Skeletal muscle cell (primary cell): ENCODE measurements at places on chromosomes 12 and 14.
A peak's percentile ranks its signal among the peaks of the same experiment; 100 is the strongest.

GRCh38 chr12:48164451-48164850 lies 7.1 kb upstream of the ASB8 start:
- DNase-seq = no peak

GRCh38 chr12:54172168-54172567 lies 16.6 kb downstream of the SMUG1 start:
- DNase-seq = no peak

- DNase-seq = no peak
These were observed 43.7 kb upstream of the ATP2B1 start for GRCh38 chr12:89752341-89752740.

DNA sequence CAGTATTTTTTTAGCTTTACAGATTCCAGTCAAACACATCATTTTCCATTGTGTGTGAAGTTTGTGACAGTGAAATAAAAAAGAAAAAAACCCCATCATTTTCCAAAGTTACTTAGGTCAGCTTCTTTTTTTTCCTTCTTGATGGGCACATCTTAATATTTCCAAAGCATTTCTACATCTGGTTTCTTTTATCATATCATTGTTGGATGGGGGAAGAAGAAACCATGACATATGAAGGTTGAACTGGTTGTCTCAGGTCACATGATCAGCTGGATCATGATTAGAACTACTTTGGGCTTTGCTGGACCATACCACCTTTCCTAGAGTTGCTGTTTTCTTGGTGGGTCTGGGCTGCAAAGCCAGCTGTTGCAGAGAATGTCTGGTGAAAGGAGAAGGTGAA lies 59.8 kb downstream of the FOS start:
- DNase-seq = no peak

DNA sequence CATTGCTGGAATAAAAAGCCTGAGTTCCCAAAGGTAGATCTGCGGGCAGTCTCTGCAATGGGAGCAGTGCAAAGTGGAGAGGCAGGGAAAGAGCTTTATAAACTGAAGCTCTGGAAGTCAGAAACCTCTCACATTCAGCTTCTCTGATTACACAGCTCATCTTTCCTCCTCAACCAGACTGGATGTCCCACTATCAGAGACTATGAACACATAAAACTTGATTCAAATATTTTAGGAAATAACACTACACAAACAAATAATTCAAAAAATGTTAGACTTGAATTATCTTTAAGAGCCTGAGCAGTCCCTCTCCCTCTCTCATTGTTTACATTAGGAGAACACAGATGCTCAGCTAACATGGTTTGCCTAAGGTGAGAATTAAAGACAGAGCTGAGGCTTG lies 72.9 kb downstream of the DENND5B start:
- DNase-seq = no peak

DNA sequence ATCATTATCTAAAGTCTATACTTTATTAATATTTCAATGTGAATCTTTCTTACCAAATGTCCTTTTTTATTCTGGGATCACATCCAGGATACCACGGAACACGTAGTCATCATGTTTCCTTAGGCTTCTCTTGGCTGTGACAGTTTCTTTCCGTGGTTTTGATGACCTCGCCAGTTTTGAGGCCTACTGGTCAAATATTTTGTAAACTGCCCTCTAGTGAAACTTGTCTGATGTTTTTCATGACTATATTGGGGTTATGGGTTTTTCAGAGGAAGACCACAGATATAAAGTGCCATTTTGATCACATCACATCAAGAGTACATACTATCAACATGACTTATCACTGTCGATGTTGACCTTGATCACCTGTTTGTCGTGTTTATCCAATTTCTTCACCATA lies 14.1 kb upstream of the SERPINA6 start:
- DNase-seq = no peak

GRCh38 chr12:130856088-130856487 lies 15.8 kb upstream of the RAN start:
- no peak for DNase-seq

- DNase-seq = no peak
These were observed 115.4 kb downstream of the DUSP6 start for GRCh38 chr12:89236748-89237383.

GRCh38 chr14:58643366-58643765 lies 5.6 kb downstream of the DACT1 start:
- no peak for DNase-seq

DNA sequence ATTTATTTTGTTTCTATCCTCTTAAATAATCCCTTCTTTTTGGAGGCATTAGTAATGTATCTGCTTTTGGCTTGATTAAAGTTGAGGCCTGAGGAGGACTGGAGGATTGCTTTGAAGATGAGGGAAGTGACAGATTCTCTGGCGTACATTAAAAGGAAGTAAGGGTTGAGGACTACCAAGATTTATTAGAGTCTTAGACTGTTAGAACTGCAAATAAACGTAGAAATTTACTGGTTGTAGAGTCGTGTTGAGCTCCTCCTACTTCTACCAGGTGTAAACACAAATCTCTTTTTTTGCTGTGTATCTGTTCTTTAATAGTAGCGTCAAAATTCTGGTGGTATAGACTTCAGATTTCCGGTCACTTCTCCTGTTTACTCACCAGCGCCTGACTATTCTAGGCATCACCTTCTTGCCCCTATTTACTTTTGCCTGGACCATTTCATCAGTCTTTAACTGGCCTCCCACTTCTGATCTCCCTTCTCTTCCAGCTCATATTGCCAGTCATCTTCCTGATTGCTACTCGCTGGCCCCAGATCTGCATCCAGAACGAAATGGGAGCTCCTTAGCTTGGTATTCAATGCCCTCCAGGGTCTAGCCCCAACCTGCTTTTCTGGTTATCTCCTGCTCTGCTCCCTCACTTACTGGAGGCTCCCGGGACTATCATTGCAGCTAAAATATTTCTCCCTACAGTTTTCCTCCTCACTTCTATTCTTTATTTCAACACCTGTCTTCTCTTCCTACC lies 8.4 kb upstream of the EID3 start:
- no peak for DNase-seq

DNA sequence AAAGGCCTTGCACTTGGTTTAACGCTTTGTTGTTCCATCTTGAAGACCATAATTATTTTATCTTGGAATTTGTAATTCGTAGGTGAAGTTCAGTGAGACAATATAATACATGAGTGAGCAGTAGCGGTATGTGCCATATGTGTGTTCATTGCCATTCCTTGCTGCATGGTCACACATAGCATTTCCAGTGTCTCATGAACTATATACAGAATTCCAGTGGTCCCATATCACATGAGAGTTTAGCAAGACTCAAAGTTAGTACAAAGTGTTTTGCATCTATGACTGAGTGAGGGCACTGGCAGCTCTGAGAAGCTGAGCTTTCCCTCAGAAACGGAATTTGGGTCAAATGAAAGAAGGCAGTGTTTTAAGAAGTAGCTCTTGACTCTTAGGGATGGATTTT lies 359.8 kb downstream of the FOXG1 start:
- DNase-seq = peak; percentile 15

DNA sequence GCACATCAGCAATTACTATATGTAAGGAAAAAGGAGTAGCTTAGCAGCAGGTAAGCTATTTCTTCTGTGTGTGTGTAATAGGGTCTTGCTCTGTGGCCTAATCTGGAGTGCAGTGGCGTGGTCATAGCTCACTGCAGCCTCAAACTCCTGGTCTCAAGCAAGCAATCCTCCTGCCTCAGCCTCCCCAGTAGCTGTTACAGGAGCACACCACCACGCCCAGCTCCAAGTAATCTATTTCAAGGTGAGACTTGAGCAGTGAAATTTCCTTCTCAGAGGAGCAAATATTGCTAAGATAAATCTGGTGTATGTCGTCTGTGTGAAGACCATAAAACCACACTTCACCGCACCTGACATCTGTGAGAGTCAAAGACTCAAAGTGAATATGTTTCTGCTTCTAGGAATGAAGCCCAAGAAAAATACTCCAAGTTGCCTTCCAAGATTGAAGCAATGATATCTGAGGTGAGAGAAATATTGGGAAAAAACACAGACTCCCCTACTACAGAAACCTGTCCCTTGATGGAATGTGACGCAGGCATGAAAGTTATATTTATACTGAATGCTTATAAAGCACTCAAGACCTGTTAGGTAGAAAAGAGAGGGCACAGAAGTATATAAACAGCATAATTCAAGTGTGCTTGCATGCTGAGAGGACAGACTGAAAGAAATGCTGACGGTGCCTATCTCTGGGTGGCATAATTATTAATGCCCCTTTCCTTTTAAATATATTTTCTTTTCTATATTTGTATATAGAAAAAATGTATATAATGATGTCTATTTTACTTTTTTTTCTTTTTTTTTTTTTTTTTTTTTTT lies 2.5 kb upstream of the SELPLG start:
- DNase-seq = no peak

GRCh38 chr12:62726471-62726980 lies 208.4 kb downstream of the PPM1H start:
- DNase-seq = no peak

DNA sequence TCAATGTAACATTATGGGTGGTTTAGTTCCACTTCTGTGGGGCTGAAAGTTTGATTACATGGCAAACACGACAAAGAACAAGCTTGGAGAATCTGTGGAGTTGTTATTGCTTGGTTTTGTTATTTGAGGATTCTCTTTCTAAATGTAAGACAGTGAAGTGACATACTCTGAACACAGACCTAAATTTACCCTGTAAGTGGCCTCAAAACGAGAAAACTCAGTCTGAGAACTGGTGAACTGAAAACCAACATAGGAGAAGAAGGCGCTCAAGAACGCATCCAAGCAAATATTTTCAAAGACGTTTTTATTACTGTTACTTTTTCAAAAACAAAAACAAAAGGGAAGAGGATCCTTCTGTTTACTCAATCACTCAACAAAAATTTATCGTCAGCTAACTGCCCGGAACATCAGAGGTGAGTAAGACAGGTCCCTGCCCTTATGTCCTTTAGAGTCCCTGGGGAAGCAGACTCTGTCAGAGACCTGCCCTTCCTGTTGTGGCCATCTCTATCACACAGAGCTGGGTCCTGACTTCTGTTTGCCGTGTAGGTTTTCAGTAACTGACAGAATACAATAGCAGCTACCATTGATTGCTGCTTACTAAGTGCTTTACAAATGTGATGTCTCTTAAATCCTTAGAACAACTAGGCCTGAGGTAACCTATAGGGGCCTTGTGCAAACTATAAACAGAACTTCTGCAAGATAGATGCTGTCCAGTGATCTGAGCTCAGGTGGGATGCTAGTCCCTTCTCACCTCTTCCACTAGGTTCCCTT lies 79.3 kb upstream of the C12orf71 start:
- DNase-seq = no peak

GRCh38 chr12:108819920-108820706 lies 37.3 kb downstream of the SSH1 start:
- DNase-seq = no peak

DNA sequence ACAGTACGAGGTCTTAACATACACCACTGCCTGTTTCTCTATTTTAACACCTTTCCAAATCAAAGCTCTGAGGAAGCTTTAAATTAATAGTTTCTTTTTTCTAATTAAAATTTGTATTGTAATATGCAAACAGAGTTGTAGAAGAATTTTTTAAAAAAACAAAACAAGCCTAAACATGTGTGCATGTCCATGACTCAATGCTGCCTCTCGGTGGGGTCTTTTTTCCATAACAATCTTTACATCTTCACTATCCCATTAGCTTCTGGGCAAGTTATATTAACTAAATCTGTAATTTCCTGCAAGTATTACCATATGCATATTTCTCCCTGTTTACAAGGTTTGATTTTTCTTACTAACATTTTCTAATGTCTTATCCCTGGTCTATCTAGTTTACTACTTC lies 143.9 kb upstream of the NAV3 start:
- DNase-seq = no peak

DNA sequence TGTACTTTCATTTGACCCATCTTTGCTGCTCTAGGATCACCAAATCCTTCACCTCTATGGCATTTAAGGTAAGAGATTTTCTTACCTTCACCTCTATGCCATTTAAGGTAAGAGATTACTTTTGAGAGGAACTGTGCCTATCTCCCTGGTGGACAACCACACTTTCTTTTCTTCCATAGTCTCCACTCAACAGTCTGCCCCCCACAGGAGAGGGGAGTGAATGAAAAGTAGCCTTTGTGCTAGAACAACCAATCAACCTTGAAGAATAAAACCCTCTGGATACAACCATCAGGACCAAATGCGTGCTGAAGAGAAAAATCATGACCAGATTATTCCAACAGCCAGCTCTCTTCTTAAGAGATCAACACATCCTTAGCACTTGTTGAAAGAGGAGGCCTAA lies 258.6 kb upstream of the TMPO start:
- no peak for DNase-seq
